ENCODE measurements at places on chromosomes 5 and 9. TPM values are rescaled to one million over a fixed set of nuclear protein-coding genes. Genes with fewer than 3 reads are reported as not detected.

Gene GRXCR2
- not detected for total RNA-seq

DNA sequence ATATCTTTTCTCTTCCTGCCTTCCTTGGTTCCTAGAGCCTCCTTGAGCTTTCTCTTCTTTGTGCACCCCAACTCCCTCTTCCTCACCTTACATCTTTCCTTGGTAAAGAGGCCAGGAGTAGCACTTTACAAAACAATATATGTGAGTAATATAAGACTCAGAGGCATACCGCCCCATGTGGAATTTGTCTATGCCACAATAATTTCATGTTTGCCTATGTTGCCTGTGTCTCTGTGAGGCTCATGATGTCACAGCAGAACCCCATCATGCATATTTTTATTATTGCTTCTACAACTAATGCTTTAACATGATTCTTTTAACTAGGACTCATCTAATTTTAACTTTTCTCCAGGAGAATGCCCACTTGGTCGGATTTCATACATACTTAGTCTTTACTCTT lies 15.0 kb upstream of the LVRN start:
- H3K4me3 ChIP-seq, result no peak overlapping the region
- peaks cover 3% of the 10 kb centered on the region for H3K4me1 ChIP-seq
- H3K27ac ChIP-seq, result no peak overlapping the region
- no peaks in the 10 kb centered on the region for H3K27me3 ChIP-seq
- H3K36me3 ChIP-seq, result no peaks in the 10 kb centered on the region
- DNase-seq, result no peak

DNA sequence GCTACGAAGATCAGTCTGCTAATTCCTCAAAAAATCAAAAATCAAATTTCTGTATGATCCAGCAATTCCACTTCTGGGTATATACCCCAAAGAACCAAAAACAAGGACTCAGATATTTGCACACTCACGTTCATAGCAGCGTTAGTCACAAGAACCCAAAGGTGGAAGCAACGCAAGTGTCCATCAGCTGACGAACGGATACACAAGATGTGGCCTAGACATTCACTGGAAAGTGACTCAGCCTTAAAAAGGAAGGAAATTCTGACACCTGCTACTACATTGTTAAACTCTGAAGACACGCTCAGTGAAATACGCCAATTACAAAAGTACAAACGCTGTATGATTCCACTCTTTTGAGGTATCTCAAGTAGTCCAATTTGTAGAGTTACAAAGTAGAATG lies 93.3 kb downstream of the OTULIN start:
- H3K4me1 ChIP-seq, result no peaks in the 10 kb centered on the region
- no peak for DNase-seq
- no peak overlapping the region for H3K4me3 ChIP-seq
- no peaks in the 10 kb centered on the region for H3K27me3 ChIP-seq

Gene EMB
- 3.7 TPM for total RNA-seq

Gene AMBP
- not detected for total RNA-seq

GRCh38 chr9:133327834-133328484 lies 8.0 kb downstream of the SURF6 start:
- no peak overlapping the region for H3K27ac ChIP-seq
- H3K4me1 ChIP-seq, result no peaks in the 10 kb centered on the region
- H3K27me3 ChIP-seq, result no peaks in the 10 kb centered on the region
- no peak overlapping the region for H3K4me3 ChIP-seq

Gene MAPKAP1
- 76.9 TPM for total RNA-seq

DNA sequence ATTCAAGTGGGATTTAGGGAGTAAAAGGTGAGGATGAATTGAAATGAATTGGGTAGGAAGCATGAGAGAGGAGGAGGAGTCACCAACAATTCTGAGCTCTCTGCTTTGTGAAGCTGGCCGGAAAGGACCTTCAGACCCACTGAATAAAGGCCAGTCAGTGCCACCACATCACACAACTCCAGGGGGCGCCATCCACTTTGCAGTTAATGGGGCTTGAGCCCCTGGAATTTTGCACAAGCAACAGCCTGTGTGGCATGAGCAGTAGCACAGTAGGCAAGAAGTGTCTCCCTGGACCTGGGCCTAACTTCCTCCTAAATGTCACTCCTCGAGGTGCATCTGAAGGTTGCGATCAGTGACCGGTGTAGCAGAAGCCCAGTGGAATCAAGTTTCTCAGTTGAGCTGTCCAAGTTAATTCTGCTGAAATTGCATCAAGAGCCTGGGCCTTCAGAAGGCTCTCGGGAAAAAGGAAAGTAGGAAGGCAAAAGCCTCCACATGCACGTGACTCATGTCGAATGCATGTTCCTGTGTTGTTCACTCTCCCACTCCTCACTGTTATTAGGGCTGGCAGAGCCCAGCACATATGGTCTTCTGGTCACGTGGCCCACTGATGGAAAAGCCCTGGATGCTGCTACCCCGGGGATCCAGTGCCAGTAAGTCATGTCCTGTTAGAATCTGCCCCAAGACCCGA lies 27.8 kb upstream of the GLIS3 start:
- no peak overlapping the region for H3K27ac ChIP-seq
- DNase-seq, result no peak
- peaks cover 2% of the 10 kb centered on the region for H3K36me3 ChIP-seq
- no peaks in the 10 kb centered on the region for H3K27me3 ChIP-seq
- H3K4me3 ChIP-seq, result no peak overlapping the region

Gene ARSB
- total RNA-seq, result 34.9 TPM
